ENCODE measurements at places on chromosomes 7 and 10. TPM values are rescaled to one million over a fixed set of nuclear protein-coding genes. Genes with fewer than 3 reads are reported as not detected.

DNA sequence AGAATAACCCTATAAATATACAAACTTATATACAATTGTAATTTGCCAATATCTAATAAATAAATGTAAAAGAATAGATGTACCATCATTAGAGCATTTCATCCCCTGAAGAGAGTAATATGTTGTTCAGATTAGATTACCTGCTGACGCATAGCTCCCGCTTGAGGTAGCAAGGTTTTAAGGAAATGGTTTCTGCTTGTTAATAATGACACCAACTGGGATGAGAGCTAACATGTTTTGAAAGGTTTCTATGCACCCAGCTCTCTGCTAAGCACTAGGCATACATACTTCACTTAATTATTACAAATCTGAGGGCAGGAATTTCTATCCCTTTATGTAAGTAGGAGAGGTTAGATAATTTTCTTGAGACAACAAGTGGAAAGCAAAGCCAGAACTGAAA, 1003.3 kb upstream of the SORCS1 start:
- no peak for DNase-seq

GRCh38 chr10:73730153-73730906, 13.8 kb upstream of the SEC24C start:
- peak; percentile 33 for DNase-seq

DNA sequence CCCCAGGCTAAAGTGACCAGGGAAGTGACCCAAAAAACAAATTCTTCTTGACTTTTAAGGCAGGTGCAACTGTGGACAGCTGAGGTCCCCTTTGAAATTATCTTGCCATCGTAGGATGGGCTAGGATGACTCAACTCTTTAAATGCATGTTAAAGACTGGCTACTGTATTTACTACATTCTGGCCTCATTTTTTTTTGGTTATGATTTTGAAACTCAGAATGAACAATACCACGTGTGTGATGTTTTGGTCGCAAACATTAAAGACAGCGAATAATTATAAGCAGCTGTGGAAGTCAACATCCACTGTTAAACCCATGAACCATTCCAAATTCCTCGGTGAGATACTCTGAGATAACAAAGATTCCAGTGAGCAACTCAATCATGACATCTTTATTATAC, 1.2 kb upstream of the SLC13A4 start:
- no peak for DNase-seq

Gene GPR141
- polyA plus RNA-seq: not detected

All from AG04450 (cell line).